ENCODE measurements at places on chromosomes 3 and 15.

DNA sequence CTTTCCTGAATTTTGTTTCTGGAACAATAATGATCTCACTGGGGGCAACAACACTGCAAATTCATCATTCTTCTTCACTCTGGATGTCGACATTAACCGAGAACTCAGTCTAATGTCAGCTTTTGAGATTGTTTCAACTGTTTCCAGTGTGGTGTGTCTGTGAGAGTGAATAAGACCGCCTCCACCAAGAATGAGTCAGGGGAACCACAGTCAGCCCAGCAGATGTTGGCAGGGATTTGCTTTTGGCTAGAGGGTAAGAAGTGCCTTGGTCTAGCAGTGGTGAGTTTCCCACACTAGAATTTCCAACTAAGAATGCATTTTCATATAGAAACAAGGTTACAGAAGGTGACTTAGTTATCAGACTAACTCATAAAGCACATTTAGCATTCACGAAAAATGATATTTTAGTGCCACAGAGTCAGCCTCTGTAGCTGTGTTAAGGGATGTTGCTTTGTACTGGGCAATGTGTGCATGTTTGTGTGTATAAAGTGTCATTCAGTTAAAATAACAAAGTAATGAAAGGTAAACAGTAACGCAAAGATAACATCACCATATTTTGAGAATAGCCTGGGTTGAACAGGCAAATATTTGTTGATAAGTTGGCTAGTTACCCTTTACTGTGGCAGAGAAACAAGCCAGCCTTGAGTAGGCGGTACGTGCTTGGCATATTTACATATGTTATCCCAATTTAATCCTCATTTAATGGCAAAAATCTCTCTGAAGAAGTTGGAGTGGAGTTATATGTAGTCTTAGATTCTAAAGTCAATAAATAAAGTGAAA lies 33.8 kb downstream of the DRD3 start:
- no peak for DNase-seq

DNA sequence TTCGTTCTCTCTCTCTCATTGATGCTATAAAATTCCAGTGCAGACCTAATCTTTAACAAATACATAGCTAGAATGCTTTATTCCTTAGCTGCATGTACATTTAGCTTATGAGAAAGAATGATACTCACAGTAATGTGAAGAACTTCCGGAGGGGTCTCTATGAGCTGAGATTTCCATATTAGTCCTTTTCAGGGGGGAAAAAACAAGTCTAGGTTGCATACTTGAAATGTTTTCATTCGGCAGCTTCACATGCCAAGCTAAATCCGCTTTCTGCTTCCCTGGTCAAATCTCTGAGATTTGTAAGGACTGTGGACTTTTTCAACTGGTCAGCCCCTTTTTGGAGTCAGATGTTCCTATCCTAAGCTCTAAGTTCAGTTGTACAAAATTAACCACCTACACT lies 111.5 kb upstream of the COL8A1 start:
- no peak for DNase-seq

GRCh38 chr3:78801926-78802561 lies 965.8 kb downstream of the ROBO1 start:
- no peak for DNase-seq

GRCh38 chr3:134650431-134651346 lies at the start of gene KY:
Gene KY (minus strand): TSS chr3:134651022. CDS start chr3:134650960, 62 bp downstream.
- DNase-seq: no peak

DNA sequence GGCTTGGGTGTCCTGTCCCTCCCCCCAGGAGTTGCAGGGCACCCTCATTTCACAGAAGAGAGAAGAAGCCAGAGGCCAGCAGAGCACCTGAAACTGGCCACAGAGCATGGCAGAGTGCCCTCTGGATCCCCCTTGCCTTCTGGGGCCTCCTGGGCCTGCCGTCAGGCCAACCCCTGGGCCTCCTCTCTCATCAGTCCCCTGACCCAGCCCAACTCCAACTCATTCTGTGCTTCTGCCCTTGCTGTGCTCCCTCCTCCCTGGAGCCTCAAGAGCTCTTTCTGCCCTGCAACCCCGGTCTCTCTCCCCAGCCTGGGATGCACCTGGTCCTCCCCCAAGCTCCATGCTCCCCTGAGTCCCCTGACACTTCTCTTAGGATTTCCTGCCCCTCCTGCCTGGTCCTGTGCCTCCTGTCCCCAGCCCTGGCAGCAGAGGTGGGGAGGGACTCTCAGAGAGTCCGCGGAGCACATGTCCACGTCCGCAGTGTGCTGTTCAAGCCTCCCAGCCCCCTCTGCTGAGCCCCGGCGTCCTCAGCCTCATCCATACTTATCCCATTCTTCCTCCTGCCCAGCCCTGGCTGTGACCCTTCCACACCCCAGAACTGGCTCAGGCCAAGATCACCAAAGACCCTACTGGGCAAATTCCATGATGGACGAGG lies 30.5 kb upstream of the CACNA2D2 start:
- DNase-seq: no peak

DNA sequence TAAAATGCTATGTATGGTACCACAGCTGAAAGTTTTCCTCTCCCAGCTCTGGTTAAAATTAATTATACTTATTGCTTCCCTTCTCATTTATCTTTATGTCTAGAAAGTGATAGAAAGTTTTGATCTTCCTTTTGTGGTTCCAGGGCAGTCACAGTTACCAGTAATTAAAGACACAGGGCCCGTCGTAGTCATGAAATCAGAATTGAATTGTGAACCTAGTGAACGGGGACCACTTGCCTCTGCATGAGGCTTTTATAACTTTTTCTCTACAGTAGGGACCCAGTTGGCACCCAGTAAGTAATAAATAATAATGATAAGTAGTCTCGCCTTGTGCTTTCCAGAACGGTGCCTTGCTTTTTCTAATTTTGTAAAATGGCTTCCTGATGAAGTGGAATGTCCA lies 231.7 kb upstream of the SATB1 start:
- DNase-seq: no peak

- no peak for DNase-seq
These were observed 53.5 kb downstream of the SEMA5B start for GRCh38 chr3:122973893-122974615.

GRCh38 chr15:93913310-93913709 lies 318.1 kb upstream of the MCTP2 start:
- DNase-seq: no peak

GRCh38 chr3:66303491-66303901 lies 82.7 kb downstream of the SLC25A26 start:
- peak; percentile 49 for DNase-seq

- no peak for DNase-seq
These were observed 6.6 kb downstream of the VWA5B2 start for GRCh38 chr3:184236033-184236410.

DNA sequence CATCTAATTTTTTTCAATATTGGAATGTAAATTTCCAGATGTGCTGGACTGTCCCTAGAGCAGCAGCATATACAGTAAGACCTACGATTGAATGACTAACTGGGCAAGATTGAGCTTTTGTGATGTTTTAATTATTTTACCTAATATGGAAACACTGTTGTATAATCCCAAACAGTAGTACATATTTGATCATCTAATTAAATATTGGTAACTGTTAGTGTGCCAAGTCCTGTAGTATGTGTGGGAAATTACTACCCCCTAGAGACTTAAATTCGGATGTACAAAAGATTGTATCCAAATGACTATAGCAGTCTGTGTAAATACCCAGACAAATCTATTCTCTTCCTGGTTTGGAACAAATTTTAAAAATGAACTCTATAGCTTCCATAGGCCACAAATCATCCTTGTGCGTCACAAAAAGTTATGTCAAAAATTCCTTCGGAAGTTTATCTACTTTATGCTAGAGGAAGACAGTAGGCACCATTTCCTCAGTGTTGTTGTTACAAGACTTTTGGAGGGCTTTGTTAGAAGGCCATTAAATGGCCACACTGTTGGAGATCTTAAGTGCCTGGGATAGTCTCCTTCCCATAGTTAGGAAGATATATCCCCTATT lies 41.6 kb downstream of the NKIRAS1 start:
- DNase-seq: no peak

DNA sequence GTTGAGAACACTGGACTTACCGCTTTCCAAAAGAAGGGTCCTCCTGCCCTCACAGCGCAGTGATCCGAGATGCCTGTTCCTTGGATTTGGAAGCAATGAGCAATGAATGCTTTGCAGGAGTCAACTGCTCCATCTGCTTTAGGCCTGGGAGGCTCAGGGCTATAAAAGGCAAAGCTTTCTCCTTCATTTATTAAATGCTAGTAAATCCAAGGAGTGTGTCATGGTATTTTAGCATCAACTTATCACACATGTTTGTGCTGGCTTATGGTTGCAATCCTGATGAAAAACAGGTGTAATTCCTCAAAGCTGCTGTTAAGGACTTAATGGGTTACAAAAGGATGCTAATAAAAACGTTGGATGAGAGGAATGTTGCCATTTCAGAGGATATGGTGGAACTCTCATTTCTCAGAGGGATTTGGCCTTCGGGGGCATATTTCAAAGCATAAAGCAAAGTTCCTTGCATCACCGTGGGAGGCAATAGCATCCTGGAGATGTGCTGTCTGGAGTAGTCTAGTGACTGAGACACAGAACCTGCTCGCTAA lies 158.5 kb upstream of the TPM1 start:
- no peak for DNase-seq

GRCh38 chr3:138351916-138352550 lies 3.7 kb downstream of the MRAS start:
- no peak for DNase-seq

GRCh38 chr15:45829336-45830153 lies 194.7 kb downstream of the SQOR start:
- DNase-seq: no peak

DNA sequence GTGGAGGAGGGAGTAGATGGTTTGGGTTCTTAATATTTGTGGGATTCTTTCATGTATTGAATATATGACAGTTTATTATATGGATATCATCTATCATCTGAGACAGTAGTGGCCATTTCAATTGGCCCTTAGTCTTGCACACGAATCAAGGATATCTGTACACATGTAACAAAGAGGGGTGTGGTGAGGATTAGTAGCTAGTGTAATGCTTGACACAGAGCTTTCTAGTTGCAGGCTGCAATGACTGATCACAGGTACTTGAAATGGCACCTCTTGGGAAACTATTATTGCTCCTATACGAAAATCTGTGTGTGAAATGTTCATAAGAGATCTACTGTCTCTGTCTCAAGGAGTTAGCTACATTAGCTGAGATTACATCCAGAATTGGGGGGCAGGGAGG lies 12.8 kb downstream of the TM4SF1 start:
- DNase-seq: no peak

GRCh38 chr15:73629798-73630429 lies 3.3 kb downstream of the NPTN start:
- DNase-seq: no peak

GRCh38 chr15:37764733-37765191 lies 169.7 kb upstream of the TMCO5A start:
- peak; percentile 43 for DNase-seq

- DNase-seq: peak; percentile 1
These were observed 14.5 kb upstream of the SLC41A3 start for GRCh38 chr3:126098391-126098858.

- peak; percentile 28 for DNase-seq
These were observed 106.5 kb upstream of the ACP3 start for GRCh38 chr3:132210476-132211346.

- no peak for DNase-seq
These were observed 29.1 kb downstream of the SLC6A6 start for GRCh38 chr3:14431452-14431916.

DNA sequence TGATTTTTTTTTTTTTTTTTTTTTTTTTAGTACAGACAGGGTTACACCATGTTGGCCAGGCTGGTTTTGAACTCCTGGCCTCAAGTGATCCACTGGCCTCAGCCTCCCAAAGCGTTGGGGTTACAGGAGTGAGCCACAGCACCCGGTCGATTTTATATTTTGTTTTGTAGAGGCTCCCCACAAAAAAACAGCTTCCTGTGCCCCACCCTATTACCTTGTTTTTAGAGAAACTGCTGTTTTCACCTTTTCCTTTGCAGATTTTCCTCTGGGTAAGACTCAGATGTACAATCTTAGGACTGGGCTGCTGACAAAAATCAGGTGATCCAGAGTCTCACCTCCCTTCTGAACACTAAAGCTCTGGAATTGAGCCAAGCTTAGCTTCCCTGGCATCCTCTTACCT lies 20.6 kb downstream of the ARRDC4 start:
- DNase-seq: no peak

GRCh38 chr15:83380059-83380458 lies 67.1 kb upstream of the SH3GL3 start:
- no peak for DNase-seq

- DNase-seq: no peak
These were observed 164.5 kb downstream of the IGF1R start for GRCh38 chr15:98812716-98813446.

DNA sequence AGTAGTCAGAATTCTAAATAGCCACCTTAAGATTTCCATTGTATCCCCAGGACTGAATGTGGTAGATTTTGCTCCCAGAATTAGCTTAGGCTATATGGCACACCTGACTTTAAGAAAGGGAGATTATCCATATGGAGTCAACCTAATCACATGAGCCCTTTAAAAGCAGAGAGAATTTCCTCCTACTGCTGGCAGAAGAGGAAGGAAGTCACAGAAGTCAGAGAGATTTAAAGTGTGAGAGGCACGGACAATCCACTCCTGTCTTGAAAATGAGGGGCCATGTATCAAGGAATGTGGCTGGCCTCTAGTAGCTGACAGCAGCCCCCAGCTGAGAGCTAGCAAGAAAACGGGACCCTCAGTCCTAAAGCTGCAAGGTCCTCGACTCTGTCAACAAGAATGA lies 26.8 kb downstream of the LRRC31 start:
- DNase-seq: no peak

- no peak for DNase-seq
These were observed 264.4 kb upstream of the VEPH1 start for GRCh38 chr3:157767607-157768006.

DNA sequence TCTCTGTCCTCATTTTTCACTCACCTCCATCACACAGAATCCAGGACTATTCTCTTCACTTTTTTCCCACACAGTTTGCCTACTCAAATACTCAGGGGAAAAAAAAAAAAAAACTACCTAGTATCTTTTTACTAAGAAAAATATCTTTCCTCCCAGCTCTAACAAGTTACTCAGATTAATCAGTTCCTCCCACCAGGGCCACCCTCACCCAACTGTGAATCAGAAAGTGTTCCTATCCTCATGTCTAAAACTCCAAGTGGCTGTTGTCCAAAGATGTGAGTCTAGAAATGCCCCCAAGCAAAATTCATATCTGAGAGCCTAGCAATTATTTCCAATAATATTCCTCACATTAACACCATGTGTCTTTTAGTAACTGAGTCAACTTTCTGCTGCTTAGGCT lies 268.0 kb downstream of the ERC2 start:
- DNase-seq: no peak

GRCh38 chr3:178288074-178288473 lies 248.2 kb upstream of the KCNMB2 start:
- DNase-seq: no peak
